ENCODE measurements at places on chromosomes 2 and 18.
A peak's percentile ranks its signal among the peaks of the same experiment; 100 is the strongest.

DNA sequence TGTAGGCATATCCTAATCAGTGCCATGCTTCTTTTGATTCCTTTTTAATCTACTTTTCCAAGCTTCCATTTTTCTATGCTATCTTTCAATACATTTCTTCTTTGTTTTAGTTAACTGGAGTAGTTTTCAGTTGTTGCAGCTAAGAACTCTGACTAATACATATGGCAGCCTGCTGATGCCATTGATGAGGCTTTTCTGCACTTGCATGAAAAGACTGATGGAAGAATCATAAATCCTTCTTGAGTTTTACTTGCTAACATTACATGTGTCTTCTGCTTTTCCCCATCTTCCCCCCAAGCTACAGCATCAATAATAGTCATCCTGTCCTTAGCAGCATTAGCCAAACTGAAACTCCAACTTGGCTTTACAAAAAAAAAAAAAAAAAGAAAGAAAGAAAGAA, 203.3 kb downstream of the LRP1B start:
- no peaks in the 10 kb centered on the region for H3K27me3 ChIP-seq
- H3K4me1 ChIP-seq, result no peaks in the 10 kb centered on the region
- no peak for DNase-seq

GRCh38 chr2:230178546-230179485, 41.0 kb downstream of the SP110 start:
- no peak overlapping the region for H3K4me3 ChIP-seq
- no peak for DNase-seq
- no peak overlapping the region for H3K27ac ChIP-seq
- H3K27me3 ChIP-seq, result no peaks in the 10 kb centered on the region
- peaks cover 84% of the 10 kb centered on the region for H3K36me3 ChIP-seq

- no peak overlapping the region for H3K27ac ChIP-seq
- DNase-seq, result no peak
- H3K4me3 ChIP-seq, result no peak overlapping the region
- no peaks in the 10 kb centered on the region for H3K4me1 ChIP-seq
- H3K36me3 ChIP-seq, result no peaks in the 10 kb centered on the region
- no peaks in the 10 kb centered on the region for H3K27me3 ChIP-seq
Measured at GRCh38 chr2:88095022-88095421, 27.4 kb downstream of the SMYD1 start.

DNA sequence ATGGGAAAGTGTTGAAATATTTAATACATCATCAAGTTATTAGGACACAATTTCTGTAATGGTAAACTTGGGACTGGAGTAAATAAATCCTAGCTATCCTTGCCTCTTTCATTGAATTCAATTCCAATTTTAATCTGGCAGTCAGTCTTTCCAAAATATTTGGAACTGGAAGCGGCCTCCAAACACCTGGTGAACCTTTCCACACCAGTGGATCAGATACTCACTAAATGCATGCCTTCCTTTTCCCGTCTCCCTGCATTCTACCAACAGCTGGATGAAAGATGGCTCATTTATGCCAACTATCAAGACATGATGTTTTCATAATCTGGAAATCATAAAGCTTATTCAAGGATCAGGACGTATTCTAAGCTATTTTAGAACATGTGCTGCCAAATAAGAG, 488.2 kb upstream of the SPHKAP start:
- no peaks in the 10 kb centered on the region for H3K36me3 ChIP-seq
- DNase-seq, result no peak
- H3K27ac ChIP-seq, result no peak overlapping the region
- no peak overlapping the region for H3K4me3 ChIP-seq
- no peaks in the 10 kb centered on the region for H3K4me1 ChIP-seq
- no peaks in the 10 kb centered on the region for H3K27me3 ChIP-seq

GRCh38 chr18:44548291-44549221, 132.1 kb upstream of the SETBP1 start:
- DNase-seq, result no peak
- H3K36me3 ChIP-seq, result no peaks in the 10 kb centered on the region
- H3K4me1 ChIP-seq, result no peaks in the 10 kb centered on the region
- no peak overlapping the region for H3K4me3 ChIP-seq
- no peaks in the 10 kb centered on the region for H3K27me3 ChIP-seq

GRCh38 chr2:85078536-85078935, 54.7 kb upstream of the TCF7L1 start:
- no peak overlapping the region for H3K4me3 ChIP-seq
- H3K4me1 ChIP-seq, result no peaks in the 10 kb centered on the region
- H3K27me3 ChIP-seq, result peaks cover 12% of the 10 kb centered on the region
- DNase-seq, result no peak

GRCh38 chr2:85799215-85799956, 45.6 kb downstream of the ATOH8 start:
- no peaks in the 10 kb centered on the region for H3K27me3 ChIP-seq
- peaks cover 31% of the 10 kb centered on the region for H3K4me1 ChIP-seq
- no peak overlapping the region for H3K4me3 ChIP-seq

GRCh38 chr2:190990132-190990531, 23.8 kb downstream of the STAT1 start:
- no peak overlapping the region for H3K27ac ChIP-seq
- H3K36me3 ChIP-seq, result peaks cover 88% of the 10 kb centered on the region
- DNase-seq, result no peak
- no peaks in the 10 kb centered on the region for H3K4me1 ChIP-seq
- H3K4me3 ChIP-seq, result no peak overlapping the region

- no peaks in the 10 kb centered on the region for H3K36me3 ChIP-seq
- H3K27me3 ChIP-seq, result no peaks in the 10 kb centered on the region
- H3K27ac ChIP-seq, result no peak overlapping the region
- H3K4me1 ChIP-seq, result no peaks in the 10 kb centered on the region
- no peak for DNase-seq
Measured at GRCh38 chr2:212794471-212794870, 255.9 kb upstream of the ERBB4 start.

- no peak for DNase-seq
- no peak overlapping the region for H3K27ac ChIP-seq
- no peaks in the 10 kb centered on the region for H3K36me3 ChIP-seq
- H3K27me3 ChIP-seq, result no peaks in the 10 kb centered on the region
- peak overlapping the region; percentile 16 for H3K4me3 ChIP-seq
- H3K4me1 ChIP-seq, result peaks cover 12% of the 10 kb centered on the region
Measured at GRCh38 chr2:128736046-128736688, 417.5 kb upstream of the HS6ST1 start.

DNA sequence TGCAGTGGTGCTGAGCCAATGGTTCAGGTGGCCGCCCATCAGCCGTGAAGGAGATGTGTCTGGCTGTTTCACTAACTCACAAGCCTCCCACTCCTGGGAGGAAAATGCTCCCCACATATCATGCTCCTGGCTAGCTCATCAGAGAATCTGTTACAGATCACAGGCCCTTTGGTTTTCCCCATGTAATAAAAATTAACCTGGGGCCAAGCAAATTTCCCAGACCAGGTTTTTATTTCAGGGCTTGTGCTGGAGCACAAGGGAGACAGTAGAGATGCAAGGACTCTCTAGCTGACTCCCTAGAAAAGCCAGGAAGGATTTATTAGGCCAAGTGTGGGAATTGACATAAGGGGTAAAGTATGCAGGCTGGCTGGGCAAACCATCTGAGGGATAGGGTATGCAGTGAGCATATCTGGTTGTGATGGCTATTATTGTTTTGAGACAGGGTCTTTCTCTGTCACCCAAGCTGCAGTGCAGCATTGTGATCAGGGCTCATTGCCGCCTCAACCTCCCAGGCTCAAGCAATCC, 40.6 kb upstream of the CCBE1 start:
- no peak overlapping the region for H3K4me3 ChIP-seq
- H3K36me3 ChIP-seq, result no peaks in the 10 kb centered on the region
- DNase-seq, result no peak

DNA sequence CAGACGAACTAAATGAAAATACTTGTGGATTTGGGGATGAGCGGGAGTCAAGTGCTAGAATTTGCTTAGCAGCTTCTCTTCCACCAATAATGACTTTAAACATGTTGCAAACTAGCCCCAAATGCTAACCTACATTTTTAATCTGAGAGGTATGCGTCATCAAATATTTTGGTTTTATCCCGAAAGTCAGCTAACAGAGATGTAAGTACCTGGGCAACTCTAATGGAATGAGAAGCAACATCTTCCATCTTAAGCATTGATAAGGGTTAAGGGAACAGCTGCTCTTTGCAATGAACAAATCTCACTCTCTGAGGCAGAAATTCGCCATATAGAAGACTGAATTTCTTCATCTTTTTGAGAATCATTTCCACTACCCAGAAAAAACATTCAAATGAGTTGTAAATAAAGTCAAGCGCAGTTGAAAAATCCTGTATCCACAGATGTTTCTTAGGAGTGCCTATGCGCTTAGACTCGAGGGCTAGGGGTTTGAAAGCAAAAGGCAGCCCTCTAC, 926 bp upstream of the YPEL5 start:
- no peaks in the 10 kb centered on the region for H3K27me3 ChIP-seq
- H3K4me1 ChIP-seq, result peaks cover 36% of the 10 kb centered on the region
- DNase-seq, result no peak
- peaks cover 10% of the 10 kb centered on the region for H3K36me3 ChIP-seq

GRCh38 chr2:130839011-130839780, 2.5 kb downstream of the ARHGEF4 start:
- H3K4me3 ChIP-seq, result no peak overlapping the region
- no peak overlapping the region for H3K27ac ChIP-seq
- DNase-seq, result no peak
- peaks cover 81% of the 10 kb centered on the region for H3K27me3 ChIP-seq

DNA sequence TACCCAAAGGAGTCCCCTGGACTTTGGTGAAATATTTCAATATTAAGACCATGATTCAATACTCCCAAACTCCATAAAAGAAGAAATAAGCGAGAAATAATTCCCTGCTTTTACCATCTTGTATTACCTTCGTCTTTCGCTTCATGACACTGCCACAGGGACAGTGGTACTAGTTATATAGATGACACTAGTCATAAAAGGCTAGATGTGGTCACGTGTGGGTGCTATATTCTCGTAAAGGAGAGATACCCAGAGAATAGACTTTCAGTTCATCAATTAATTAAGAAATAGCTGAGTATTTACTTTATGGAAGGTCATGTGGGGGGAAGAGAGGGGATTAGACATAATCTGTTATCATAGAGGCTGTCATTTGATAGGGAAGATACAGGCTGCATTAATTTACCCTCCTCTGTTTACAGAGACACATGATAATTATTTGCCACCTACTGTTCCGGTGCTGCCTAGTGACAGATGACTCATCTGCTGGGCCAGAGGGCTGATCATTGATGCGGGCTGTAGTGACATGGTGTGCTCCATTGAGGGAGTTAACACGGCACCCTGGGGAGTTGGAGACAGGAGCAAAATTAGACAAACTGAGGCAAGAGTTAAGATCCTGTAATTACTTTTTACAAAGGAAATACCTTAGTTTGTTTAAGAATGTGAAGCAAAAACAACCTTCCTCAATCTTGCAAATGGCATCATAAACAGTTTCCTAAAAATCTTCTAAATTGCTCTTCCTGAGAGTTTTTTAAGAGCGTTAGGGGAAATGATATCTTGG, 78.2 kb upstream of the ITGB6 start:
- no peak overlapping the region for H3K4me3 ChIP-seq
- no peak for DNase-seq
- H3K27me3 ChIP-seq, result no peaks in the 10 kb centered on the region
- peaks cover 24% of the 10 kb centered on the region for H3K36me3 ChIP-seq

- no peaks in the 10 kb centered on the region for H3K36me3 ChIP-seq
- DNase-seq, result no peak
- H3K27ac ChIP-seq, result no peak overlapping the region
- H3K4me1 ChIP-seq, result no peaks in the 10 kb centered on the region
Measured at GRCh38 chr2:118697781-118698180, 149.7 kb downstream of the EN1 start.

GRCh38 chr2:15956751-15957736, 16.7 kb downstream of the MYCN start:
- no peaks in the 10 kb centered on the region for H3K4me1 ChIP-seq
- no peak overlapping the region for H3K4me3 ChIP-seq
- DNase-seq, result no peak

DNA sequence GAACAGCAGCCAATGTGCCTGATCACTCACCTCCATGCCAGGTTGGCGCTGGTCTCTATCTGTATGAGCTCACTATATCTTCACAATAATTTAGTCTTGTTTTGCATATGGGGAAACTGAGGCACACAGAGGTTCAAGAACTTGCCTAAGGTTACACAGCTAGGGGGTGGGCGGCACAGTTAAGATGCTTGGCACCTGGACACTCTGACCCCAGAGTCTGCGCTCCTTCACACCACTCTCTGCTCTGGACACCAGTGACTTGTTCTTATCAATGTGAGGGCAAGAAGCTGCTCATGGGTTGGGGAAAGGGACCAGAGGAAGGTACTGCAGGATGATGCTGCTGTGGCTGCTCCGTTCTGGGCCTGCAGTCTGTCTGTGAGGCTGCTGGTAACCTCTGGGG, 27.1 kb downstream of the FBLN7 start:
- DNase-seq, result peak; percentile 38
- H3K36me3 ChIP-seq, result no peaks in the 10 kb centered on the region
- H3K27ac ChIP-seq, result no peak overlapping the region
- no peaks in the 10 kb centered on the region for H3K4me1 ChIP-seq
- H3K4me3 ChIP-seq, result no peak overlapping the region

GRCh38 chr2:17543131-17543660, 2.7 kb downstream of the VSNL1 start:
- no peak overlapping the region for H3K4me3 ChIP-seq
- H3K27me3 ChIP-seq, result no peaks in the 10 kb centered on the region

GRCh38 chr18:48751727-48752468, 198.9 kb downstream of the SMAD7 start:
- no peak overlapping the region for H3K4me3 ChIP-seq
- DNase-seq, result no peak
- H3K36me3 ChIP-seq, result no peaks in the 10 kb centered on the region
- H3K27ac ChIP-seq, result peak overlapping the region; percentile 86
- no peaks in the 10 kb centered on the region for H3K27me3 ChIP-seq
- H3K4me1 ChIP-seq, result peaks cover 31% of the 10 kb centered on the region

GRCh38 chr18:14085770-14086457, 46.3 kb downstream of the ZNF519 start:
- no peak for DNase-seq
- no peaks in the 10 kb centered on the region for H3K4me1 ChIP-seq
- no peaks in the 10 kb centered on the region for H3K36me3 ChIP-seq
- no peaks in the 10 kb centered on the region for H3K27me3 ChIP-seq

- H3K27me3 ChIP-seq, result no peaks in the 10 kb centered on the region
- DNase-seq, result no peak
Measured at GRCh38 chr2:57615855-57616556, 430.6 kb upstream of the VRK2 start.

- no peak overlapping the region for H3K4me3 ChIP-seq
- no peaks in the 10 kb centered on the region for H3K27me3 ChIP-seq
- no peaks in the 10 kb centered on the region for H3K4me1 ChIP-seq
- H3K27ac ChIP-seq, result no peak overlapping the region
- no peaks in the 10 kb centered on the region for H3K36me3 ChIP-seq
- no peak for DNase-seq
Measured at GRCh38 chr2:167181134-167181533, 292.9 kb downstream of the XIRP2 start.

DNA sequence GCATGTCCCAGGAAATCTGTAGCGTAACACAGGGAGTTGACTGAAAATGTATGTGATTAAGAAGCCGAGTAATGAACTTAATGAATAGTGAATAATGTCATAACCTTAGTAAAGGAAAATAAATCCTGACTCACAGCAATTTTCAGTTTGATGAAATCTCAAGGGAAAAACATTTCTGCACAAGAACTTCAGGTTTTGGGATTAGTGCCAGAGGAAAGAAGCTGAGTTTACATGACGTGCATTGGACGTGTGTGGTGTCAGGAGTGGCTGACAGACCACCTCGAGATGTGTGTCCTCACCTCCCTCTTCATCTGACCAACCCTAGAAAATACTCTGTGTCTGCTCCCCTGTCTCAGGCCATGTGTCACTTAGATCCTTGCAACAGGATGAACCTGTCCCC, 39.1 kb downstream of the VWA3B start:
- H3K4me3 ChIP-seq, result no peak overlapping the region
- DNase-seq, result no peak
- H3K36me3 ChIP-seq, result no peaks in the 10 kb centered on the region
- H3K27me3 ChIP-seq, result no peaks in the 10 kb centered on the region
- no peaks in the 10 kb centered on the region for H3K4me1 ChIP-seq
- no peak overlapping the region for H3K27ac ChIP-seq

Data from tibial artery (tissue), 4 donors.